ENCODE measurements at places on chromosomes 1 and 21.
A peak's percentile ranks its signal among the peaks of the same experiment; 100 is the strongest.

- DNase-seq = no peak
These were observed 133.3 kb upstream of the F3 start for GRCh38 chr1:94674876-94675275.

DNA sequence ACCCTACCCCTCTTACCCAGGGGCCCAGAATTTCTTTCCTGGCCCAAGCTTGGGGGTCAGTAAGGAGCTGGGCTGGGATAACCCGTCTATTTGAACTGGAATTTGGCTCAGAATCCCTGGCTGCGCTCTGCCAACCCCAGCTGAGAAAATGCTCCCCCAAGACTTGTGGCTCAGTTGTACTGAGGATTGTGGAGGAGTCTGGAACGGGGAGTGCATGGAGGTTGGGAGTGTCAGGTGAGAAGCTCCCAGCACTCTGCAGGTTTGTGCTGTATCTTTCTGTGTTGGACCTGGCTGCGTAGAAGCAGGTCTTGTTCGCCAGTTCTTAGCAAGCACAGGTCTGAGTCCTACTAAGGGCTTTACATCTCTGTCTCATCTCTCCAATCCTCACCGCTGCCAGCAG, 1.6 kb downstream of the TCEA3 start:
- DNase-seq = no peak

DNA sequence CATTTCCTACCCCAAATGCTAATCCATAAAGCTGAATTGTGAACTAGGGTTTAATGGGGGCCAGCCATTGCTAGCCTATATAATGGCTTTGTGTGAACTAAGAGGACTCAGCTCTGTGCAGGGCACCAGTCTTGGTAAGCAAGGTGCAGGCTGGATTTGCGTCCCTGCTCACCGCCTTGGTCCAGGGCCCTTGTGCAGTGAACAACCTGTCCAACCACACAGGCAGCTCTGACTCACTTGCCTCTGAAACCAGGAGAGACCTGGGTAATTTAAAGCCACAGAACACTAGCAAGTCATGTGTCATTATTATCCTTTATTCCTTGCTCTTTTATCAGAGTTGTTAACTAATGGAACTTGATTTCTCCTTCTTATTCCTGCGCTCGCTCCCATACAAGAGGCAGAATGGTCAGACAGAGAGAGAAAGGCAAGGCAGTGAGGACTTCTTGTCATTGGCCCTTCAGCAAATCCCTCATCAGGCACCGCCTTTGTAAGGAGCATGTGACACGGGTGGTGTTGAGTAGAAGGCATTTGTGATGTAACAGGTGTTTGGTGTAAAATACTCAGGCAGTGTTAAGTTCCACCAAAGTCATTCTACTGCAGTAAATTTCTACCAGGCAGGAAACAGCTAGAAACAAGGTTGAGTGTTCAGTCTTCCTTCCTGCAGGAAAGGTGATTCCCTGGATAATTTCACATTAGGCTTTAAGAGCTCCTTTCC, 67.3 kb upstream of the OLIG2 start:
- DNase-seq = no peak

GRCh38 chr1:91523482-91523881, 22.8 kb downstream of the CDC7 start:
- DNase-seq = no peak

GRCh38 chr1:216702170-216702569, 21.1 kb downstream of the ESRRG start:
- no peak for DNase-seq

DNA sequence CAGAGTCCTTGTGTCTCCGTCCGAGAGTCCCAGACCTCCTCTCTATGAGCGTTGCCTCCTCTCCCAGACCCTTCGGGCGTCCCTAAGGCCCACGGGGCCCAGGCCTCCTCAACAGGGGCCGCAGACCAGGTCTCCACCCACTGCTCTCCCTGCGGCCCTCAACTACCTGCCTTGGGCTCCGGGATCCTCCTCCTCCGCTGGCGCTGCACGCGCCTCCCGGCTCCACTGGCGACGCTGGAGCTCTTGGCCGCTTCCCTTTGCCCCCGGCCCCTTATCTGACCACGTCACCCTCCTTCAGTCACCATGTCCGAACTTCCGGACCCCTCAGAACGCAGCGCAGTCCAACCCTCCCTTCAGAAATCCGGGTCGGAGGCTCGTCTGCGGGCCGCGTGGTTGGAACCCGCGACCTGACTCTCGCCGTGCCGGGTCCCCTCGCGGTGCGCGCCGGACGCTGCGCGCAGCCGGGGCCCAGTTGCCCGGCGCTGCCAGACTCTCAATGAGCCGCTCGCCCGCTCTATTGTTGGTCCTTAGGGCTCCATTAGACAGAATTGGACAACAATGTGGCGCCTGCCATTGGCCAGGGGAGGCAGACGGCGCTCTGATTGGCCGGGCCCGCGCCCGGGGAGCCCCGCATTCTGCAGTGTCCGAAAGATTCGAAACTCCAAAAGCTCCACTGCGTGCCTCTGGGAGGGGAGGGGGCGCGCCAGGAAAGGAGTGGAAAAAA, at the start of gene DMRTA2:
DMRTA2 (minus strand) TSS at position 498 of the 724 bp plus-strand sequence. CDS start 1,907 bp downstream, outside the sequence.
- DNase-seq = peak; percentile 15

DNA sequence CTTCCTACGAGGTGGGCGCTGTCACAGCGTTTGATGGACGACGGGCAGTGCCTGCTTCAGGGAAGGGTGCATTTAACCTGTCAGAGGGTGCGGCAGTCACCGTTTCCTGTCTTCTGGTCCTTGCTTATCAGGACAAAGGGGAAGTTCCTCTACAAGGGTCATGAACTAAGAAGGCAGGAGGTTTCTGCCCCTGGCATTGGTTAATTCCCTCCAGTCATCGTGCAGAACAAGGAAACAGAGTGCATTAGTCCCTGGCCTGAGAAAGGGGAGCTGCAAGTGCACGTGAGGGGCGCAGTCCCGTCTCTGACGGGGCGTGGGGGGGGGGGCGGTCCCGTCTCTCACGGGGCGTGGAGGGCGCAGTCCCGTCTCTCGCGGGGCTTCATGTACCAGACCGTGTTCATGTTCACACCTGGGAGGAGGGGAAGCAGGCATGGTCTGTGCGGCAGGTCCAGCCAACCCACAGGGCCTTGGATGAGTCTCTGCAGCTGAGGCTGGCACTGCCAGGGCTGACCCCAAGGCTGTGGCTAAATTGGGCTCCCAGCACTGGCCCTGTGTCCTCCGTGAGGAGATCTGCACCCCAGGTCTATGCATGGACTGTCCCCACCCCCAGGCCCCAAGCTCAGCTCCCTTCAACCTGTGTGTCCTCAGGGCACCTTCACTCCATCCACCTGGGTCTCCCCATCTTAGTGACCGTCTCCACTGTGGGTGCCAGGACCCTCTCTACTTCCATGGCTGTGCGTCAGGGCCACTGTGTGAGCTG, 89.2 kb upstream of the COL6A1 start:
- no peak for DNase-seq

DNA sequence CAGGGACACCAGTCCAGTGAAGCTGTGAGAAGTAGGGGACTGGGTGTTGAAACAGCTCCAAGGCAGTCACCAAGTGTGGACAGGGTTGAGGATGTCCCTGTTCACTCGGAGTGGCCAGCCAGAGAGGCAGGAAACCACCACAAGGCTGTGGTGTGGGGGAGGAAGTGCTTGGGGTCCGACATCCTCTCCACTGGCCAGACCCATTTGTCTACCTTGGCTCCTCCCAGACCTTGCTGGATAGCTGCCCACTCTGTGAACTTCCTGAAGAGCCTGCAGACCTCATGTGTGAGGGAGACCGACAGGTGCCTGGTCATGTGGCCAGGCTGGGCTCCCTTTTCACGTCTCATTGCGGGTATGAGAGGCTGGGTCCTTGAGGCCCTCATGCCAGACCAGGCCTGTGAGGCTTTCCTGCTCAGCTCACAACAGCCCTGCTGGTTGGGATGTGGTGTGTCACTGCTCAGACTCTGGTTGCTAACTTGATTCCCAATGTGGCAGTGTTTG, 21.8 kb downstream of the CYP4B1 start:
- no peak for DNase-seq

- DNase-seq = no peak
These were observed 4.4 kb upstream of the FNDC5 start for GRCh38 chr1:32874860-32875752.

- no peak for DNase-seq
These were observed 317.9 kb downstream of the NFIA start for GRCh38 chr1:61400131-61400770.

- DNase-seq = no peak
These were observed 30.3 kb upstream of the TMEM125 start for GRCh38 chr1:43239484-43239883.

DNA sequence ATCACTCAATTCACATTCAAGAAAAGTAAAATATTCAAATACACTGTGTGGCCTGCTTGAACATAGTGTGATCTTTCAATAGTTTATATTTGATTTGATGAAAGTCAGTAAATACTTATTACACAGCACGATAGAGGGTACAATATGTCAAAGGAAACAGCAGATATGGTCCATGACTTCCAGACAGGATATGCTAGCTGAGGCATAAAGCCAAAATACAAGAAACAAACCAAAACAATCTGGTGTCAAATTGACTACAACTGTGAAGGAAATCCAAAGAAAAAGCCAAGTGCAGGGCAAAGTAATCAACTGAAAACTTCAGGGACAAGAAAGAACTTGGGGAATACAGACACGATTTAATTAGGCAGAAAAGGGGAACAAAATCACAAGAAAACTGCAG, 19.3 kb downstream of the RRAGC start:
- no peak for DNase-seq

DNA sequence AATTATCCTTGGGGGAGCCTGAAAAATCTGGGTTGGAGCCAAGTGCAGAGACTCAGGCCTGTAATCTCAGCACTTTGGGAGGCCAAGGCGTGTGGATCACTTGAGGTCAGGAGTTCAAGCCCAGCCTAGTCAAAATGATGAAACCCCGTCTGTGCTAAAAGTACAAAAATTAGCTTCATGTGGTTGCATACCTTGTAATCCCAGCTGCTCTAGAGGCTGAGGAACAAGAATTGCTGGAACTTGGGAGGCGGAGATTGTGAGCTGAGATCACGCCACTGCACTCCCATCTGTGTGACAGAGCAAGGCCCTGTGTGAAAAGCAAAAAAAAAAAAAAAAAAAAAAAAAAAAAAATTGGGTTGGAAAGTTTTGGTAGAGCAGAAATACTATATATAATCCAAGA, 1563.6 kb upstream of the PRMT6 start:
- peak; percentile 64 for DNase-seq

- no peak for DNase-seq
These were observed 237.0 kb downstream of the PTPRU start for GRCh38 chr1:29473161-29473855.

DNA sequence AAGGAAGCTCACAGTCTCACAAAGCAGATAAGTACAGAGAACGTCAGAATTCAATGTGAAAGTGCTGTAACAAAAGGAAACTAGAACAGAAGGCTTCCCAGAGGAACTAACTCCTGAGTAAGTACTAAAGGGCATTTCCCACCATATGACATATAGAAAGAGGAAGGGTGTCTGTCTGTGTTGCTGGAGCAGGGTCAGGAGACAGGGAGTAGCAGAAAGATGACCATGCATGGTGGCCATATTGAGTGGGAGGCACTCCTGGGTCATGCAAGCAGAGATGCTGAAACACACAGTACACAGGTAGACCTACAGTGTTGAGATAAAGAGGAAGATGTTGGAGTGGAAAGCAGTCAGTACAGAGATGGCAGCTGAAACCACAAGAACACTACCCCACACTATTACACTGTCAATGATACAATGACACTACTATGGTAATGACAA, 47.3 kb downstream of the SLC25A24 start:
- no peak for DNase-seq

DNA sequence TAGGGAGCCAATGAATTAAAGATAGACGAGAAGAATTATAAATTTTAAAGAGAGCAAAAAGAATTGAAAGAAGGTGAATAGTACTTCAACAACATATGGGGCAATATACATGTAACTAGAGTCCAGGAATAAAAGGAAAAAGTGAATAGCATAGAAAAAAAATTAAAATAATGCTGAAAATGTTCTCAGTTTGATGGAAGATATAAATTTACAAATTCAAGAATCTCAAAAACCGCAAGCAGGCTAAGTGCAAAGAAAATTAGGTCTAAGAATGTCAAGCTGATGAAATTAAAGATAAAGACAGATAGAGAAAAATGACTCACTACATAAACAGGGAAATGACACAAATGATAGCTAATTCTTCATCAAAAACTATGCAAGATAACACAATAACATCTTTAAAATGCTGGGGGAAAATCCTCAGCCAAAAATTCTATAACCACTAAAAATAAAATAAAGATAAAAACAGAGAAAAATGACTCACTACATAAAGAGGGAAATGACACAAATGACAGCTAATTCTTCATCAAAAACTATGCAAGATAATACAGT, 326.3 kb downstream of the TBX15 start:
- DNase-seq = no peak

DNA sequence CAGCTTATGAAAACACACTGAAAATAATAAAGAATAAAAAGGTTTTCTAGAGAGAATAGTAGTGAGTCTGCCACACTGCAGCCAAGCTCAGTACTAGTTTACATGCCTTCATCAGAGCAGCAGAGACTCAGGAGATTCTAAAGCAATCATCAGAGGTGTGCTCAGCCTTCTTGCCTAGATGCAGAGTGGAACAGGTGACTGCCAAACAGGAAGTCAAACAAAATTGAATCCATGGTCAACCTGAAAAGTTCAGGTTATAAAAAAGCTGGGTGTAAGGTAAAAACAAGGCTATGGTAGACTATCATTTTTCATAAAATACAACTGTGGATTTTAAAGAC, 165.3 kb upstream of the C1orf105 start:
- DNase-seq = no peak

GRCh38 chr1:89962742-89963075, 32.2 kb upstream of the ZNF326 start:
- DNase-seq = peak; percentile 26

- DNase-seq = no peak
These were observed 1208.3 kb upstream of the B3GALT2 start for GRCh38 chr1:194394676-194395075.

GRCh38 chr1:76433526-76433925, 359.0 kb downstream of the ST6GALNAC3 start:
- peak; percentile 19 for DNase-seq

GRCh38 chr1:6970221-6970620, 185.0 kb downstream of the CAMTA1 start:
- DNase-seq = no peak

DNA sequence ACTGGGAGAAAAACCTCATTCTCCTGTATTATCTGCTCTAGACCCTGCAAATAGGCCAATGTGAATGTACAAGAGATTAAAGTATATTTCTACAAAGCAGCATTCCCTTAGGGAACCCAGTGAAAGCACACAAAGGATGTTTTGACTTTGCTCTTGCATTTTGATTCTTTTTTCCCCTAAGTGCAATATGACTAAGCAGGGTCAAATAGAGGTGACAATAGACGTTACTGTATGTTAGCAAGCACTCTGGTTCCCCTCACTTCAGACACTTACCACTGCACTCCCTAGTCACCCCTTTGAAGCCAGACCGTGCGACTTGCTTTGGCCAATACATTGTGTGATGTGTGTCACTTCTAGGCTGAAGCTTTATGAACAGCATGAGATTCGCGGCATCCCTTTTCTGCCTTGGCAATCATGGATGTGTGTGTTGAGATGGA, 209.7 kb downstream of the RHOU start:
- DNase-seq = peak; percentile 42

- no peak for DNase-seq
These were observed 226.7 kb downstream of the LMO4 start for GRCh38 chr1:87555366-87555765.

GRCh38 chr1:8154621-8155052, 128.5 kb upstream of the ERRFI1 start:
- DNase-seq = peak; percentile 26
